ENCODE measurements at places on chromosomes 16 and 17.

DNA sequence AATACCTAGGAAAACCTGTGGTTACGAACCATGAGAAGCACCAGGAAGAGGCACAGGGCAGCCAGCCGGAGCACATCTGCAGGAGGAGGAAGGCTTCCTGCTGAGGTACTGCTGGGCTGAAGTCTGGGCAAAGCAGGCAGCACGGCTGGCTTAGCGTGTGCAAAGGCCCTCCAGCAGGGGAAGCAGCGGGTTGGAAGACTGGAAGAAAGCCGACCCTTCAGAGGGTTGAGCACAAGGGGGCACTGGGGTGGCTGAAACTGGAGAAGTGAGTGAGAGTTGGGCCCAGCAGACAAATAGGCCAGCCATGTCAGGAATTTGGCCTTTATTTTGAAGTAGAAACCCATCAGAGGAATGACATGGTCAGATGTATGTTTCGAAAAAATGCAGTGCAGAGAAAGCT, 12.1 kb upstream of the HSD3B7 start:
- DNase-seq, result no peak

GRCh38 chr17:50899005-50899460, 32.9 kb upstream of the TOB1 start:
- no peak for DNase-seq

DNA sequence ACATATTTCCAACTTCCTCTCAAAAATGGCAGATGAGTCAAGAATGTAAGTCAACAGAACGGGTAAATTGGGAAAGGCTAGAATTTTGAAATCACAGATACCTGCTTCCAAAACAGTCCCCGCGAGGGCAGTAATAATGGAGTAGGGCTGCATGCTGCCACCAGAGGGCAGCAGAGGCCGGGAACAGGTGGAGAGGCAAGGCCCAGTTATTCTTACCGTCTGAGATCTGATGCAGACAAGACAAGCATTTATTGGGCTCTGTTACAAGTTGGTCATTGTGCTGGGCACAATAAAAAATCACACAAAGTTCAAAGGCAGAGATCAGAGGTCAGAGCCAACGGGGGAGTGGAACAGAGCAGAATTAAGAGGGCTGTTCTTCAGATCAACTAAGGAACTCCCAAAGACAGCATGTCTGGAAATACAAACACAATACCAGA, 8.8 kb upstream of the MLKL start:
- peak; percentile 89 for DNase-seq

DNA sequence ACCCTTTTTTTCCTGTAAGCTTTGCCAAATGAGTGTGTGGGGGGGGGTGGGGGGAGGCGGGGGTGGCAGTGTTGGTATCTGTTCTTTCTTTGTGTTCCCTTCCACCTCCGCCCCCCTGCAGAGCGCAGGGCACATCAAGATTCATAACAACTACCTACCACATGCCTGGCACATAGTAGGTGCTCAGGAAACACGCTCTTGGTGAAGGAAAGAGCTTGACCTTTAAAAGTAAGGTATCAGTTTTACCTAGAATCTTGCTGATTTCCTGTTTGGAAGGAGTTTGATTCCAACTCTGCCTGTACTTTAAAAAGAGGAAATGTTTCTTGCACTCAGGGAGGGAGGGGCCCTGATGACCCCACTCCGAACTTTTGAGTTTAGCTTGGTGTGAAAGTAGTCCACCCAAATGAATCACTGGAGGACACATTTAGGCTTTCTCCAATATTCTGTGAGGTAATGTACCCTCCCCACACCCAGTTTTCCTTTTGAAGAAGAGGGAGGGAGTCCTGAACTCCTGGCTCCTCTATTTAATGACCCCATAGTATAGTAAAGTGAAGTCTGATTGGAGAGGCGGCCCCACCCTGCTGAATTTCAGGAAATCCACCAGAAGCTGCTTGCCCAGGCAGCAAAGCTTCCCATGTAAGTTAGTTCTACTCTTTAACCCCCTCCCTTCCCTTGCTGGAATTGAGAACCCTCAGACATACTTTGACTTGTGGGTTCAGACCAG, 560 bp upstream of the FAM20A start:
- no peak for DNase-seq

DNA sequence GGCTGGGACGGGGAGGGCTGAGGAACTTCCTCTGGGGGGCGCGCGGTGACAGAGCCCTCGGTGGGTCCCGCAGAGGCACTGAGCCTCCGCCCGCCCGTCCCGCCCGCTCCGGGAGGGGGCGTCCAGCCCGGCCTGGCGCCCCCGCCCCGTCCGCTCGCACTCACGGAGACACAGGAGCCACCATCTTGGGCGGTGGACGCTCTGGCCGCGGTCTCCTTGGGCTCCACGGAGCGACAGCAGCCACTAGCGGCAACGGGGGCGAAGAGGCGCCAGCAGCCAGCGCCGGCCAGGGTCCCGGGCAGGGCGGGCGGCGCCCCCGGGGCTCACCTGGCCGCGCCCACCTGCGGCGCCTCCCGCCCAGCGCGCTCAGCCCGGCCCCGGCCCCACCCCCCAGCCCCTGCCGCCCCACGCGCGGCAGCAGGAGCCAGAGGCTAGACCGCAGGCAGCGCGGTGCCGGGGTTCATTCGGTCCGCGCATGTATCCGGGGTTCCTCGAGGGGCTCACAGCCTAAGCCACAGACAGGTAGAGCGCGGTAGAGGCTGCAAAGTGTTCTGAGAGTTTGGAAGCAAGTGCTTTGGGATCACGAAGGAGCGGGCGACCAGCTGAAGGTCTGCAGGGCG, at the start of gene C17orf113:
Gene C17orf113, minus strand, starts transcription at position 209 of the 620 bp plus-strand sequence. CDS start 7,225 bp downstream, outside the sequence.
- DNase-seq, result peak; percentile 34

DNA sequence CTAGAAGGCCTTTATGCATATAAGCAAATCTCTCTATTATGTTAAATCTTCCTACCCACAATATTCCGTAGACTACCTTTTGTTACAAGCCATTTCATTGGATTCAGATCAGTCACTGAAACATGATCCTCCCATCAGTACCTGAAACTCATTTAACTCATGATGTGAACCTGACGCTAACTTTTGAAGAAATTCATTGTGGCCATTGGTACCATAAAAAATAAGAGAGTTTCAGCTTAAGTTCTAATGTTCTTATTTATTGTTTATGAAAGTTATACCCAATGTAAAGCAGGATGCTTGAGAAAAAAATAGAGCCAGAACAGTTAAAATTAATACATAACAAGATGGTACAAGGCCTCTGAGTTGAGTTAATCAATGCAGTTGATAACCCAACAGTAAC, 439.6 kb downstream of the KCNJ2 start:
- no peak for DNase-seq

GRCh38 chr16:79089735-79090284, 510.7 kb downstream of the MAF start:
- DNase-seq, result no peak

DNA sequence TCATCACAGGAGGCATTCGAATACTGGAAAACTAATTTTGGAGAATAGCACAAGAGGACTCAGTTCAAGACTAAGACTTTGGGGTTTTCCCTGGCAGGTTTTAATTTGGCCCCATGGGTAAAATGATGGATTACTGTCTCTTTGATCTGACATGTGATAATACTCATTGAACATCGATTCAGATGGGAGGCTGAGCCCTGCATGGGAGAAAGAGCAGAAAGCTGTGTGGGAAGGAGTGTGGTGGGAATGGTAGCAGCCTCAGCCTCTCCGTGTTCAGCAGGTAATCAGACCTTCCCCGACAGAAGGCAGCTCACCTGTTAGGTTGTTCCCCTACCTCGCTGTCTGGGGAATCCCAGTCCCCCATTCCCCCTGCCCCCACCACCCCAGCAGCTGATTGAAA, 124.7 kb upstream of the TNRC6C start:
- DNase-seq, result no peak

GRCh38 chr17:58960068-58960467, 146.6 kb downstream of the TRIM37 start:
- no peak for DNase-seq

DNA sequence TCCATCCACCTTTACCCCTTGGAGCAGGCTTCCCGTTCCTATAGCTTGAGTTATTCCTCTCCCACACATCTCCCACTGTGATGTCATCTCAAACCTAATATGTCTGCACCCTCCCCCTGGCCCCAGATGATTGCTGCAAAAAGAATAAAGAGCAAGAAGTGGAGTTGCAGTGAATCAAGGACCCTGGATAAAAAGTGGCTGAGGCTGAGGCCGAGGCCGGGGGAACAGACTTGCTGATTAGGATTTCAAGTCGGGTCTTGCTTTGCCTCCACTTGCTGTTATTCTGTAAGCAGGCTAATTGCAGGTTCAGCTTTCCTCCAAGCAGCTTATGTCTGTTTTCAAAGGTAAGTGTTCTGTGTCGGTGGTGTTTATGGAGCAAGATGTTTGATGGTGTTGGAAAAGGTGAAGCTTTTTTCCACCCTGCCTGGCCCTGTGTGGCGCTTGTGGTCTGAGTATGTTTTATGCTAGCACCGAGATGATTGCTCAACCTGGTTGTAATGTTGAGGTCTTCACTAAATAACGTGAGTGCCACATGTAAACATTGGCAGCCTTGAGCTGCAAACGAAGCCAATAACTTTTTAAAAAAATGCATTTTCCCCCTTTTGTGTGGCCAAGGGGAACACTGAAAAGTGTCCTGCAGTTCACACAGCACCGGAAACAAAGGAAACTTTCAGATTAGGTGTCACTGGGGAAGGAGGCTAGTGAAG, 15.4 kb downstream of the HS3ST3B1 start:
- DNase-seq, result no peak

DNA sequence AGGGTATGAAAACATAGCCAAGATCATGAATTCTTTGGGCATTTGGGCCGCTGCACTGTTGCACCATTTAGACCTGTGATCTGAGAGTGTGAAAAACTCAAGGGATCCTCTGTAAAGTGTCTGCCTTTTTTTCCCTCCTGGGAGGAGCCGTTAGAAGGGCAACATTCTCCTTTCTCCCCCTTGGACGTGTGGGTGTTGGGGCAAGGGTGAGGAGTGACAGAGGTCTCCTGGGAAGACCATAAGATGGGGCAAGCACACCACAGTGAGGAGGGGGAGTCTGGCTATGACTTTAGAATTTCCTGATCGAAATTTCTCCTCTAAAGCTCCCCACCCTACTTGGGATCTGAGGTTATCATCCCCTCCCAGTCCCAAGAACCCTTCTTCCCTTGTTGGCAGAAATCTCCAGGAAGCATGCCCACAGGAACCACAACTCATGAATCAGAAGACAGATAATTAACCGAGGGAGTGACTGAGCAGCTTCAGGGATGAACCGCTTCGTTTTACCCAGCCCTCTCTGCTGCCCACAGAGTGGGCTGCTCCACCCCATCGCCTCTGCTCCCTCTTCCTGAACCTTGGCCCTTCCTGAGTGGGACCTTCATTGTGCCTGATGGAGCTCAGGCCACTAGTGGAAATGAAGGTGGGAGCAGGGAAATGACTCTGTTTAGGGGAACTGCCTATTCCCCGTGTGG, 4.2 kb downstream of the ITGB3 start:
- DNase-seq, result no peak

GRCh38 chr17:72187556-72187955, 66.7 kb downstream of the SOX9 start:
- no peak for DNase-seq

DNA sequence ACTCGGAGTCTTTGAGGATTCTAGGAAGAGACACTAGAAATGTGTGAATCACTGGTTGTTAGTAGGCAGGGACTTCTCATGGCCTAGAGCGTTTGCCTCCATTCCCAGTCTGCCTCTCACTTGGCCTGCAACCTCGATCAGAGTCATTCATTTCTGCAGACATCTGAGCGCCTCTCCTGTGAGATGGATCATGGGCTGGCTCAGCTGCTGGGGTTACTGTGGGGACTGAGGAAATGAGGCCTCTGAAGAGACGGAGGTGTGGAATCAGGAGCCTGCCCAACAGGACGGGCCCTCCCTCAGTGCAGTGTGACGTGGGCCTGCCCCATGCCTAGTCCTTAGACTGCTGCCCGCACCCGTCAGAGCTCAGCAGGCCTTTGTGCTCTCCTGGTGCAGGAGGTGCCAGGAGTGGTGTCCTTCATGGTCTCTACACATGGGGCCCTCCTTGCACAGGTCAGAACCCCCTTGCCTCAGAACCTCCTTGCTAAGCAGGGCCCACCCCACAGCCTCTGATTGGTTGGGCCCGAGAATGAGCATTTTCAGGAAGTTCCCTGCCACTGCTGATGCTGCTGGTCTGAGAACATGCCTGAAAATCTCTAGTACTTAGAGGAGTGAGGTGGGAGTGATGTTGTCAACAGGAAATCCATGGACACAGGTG, 99.4 kb downstream of the NPIPB11 start:
- DNase-seq, result no peak

DNA sequence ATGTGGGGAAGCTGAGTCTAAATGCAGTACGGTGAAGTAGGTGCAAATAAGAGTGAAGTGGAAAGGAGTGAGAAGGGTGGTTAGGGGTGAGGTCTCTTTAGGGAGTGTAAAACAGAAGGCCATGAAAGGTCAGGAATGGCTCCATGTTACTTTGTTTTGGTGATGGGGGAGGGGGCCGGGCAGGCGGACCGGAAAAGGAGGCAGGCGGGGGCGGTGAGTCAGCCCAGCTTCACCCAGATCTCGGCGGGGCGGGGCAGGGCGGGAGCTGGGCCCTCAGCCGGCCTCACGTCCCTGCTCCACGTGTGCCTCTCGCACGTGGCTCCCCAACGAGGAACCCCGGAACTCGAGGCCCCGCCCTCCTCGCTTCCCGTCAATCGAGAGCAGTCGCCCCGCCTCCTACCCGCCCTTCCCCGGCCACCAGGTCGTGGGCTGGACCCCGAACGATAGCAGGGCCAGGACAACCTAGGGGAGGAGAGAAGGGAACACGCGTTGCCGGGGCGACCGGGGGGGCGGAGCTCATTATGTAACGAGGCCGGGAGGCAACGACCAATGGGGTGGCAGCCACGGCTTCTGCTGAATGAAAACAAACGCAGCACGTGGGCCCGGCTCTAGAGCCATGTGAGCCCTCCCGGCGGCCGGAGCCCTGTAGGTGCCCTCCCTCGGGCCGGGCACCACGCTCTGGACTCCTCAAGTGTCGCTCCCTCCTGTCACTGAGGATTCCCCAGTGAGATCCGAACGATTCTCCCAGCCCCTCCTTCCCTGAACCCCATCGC, 1.4 kb downstream of the NR1D1 start:
- peak; percentile 99 for DNase-seq

DNA sequence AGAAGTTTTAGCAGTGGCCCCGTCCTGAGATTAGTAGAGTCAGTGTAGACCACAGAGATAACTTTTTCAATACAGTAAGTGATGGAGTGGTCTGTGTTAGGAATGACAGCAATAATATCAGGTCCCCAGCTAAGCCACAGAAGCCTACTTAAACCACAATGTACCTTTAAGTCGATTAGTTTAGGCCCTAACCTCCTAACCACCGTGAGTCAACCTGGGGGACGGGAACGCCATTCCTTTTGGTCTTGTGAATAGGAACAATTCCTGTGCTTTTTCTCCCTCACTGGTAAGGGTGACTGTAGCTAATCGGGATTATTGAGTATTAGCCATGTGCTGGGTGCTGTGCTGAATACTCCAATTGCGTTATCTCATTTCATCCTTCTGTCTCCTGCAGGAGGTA, 14.0 kb downstream of the YPEL2 start:
- no peak for DNase-seq

- no peak for DNase-seq
Observed at GRCh38 chr16:2205967-2206313, 686 bp downstream of the MLST8 start.

Data from CD4-positive, alpha-beta T cell (primary cell).